H9 (cell line): ENCODE measurements at places on chromosomes 5 and 9. TPM values are rescaled to one million over a fixed set of nuclear protein-coding genes. Genes with fewer than 3 reads are reported as not detected.

GRCh38 chr9:137012694-137013570 lies 15.1 kb downstream of the ABCA2 start:
- no peaks in the 10 kb centered on the region for H3K27me3 ChIP-seq
- no peak overlapping the region for H3K4me3 ChIP-seq
- H3K36me3 ChIP-seq = peaks cover 8% of the 10 kb centered on the region; the same call in 2 of the 3 replicates
- H3K4me1 ChIP-seq = no peaks in the 10 kb centered on the region
- DNase-seq = peak; percentile 75

GRCh38 chr5:80355686-80356085 lies 35.9 kb downstream of the SPZ1 start:
- no peak overlapping the region for H3K27ac ChIP-seq
- no peaks in the 10 kb centered on the region for H3K36me3 ChIP-seq
- H3K4me3 ChIP-seq = no peak overlapping the region
- no peaks in the 10 kb centered on the region for H3K27me3 ChIP-seq
- no peaks in the 10 kb centered on the region for H3K4me1 ChIP-seq

DNA sequence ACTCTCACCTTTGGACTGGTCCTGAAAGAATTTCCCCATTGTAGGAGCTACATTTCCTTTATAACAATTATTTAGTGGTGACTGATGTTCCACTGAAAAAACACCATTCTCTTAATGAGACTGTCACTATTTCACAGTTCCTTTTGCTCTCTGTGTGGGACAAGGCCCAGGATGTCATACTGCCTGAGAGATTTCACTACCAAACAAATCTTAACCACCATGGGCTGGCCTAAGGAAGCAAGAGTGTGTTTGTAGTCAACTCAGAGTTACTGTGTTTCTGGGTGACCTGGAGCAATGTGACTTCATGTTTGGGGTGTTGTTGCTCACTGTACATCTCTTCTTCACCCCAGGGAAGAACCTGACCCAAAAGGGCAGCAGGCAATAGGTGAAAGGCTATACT lies 50.1 kb upstream of the ZNF608 start:
- no peak overlapping the region for H3K27ac ChIP-seq
- H3K27me3 ChIP-seq = no peaks in the 10 kb centered on the region
- DNase-seq = no peak

GRCh38 chr5:36346896-36347690 lies 45.4 kb upstream of the RANBP3L start:
- no peaks in the 10 kb centered on the region for H3K27me3 ChIP-seq
- no peak for DNase-seq
- no peaks in the 10 kb centered on the region for H3K4me1 ChIP-seq
- H3K27ac ChIP-seq = no peak overlapping the region

GRCh38 chr9:82101475-82101874 lies 112.9 kb downstream of the SPATA31D1 start:
- no peaks in the 10 kb centered on the region for H3K4me1 ChIP-seq
- H3K27ac ChIP-seq = no peak overlapping the region
- H3K4me3 ChIP-seq = no peak overlapping the region
- peaks cover 19% of the 10 kb centered on the region for H3K36me3 ChIP-seq
- DNase-seq = no peak
- no peaks in the 10 kb centered on the region for H3K27me3 ChIP-seq

GRCh38 chr5:25744908-25745307 lies 1100.1 kb upstream of the CDH10 start:
- no peak overlapping the region for H3K4me3 ChIP-seq
- H3K27me3 ChIP-seq = no peaks in the 10 kb centered on the region
- no peak overlapping the region for H3K27ac ChIP-seq

DNA sequence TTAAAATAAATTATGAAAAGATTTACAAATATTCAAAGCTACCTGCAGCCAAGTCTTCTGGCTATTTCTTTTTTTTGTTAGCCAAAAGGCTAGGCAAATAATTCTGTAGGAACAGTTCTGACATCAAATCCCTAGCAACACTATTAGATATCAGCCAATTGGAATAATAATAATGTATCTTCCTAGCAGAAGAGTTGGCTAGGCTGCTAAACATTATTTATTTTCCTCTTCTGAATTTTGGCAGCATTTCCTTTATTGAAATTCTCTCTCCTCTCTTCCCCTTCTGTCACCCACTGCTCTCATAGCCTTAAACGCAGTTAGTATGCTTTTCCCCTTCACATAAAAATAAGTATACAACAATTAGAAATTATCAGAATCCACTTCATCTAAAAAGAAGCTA lies 42.6 kb downstream of the ZDHHC21 start:
- no peak for DNase-seq
- H3K27ac ChIP-seq = no peak overlapping the region
- no peaks in the 10 kb centered on the region for H3K4me1 ChIP-seq
- H3K27me3 ChIP-seq = no peaks in the 10 kb centered on the region

DNA sequence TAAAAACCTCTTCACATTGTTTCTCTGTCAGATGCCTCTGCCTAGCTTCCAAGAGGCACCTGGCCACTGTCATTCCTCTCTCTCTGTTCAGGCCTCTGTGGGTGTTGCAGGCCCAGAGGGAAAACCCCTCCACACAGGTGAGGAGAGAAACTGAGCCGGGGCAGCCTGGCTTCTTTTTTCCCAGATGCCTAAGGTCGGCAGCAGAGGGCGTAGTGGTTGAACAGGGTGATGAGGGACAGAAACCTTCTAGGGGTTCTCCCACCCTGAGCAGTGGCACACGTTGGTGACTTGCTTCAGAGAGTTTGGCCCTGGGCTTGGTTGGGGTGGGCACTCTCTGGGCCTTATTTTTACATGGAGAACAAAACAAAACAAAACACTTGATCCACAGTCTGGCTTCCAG lies 12.2 kb downstream of the IL9 start:
- peaks cover 2% of the 10 kb centered on the region; the same call in 1 of the 2 replicates for H3K27me3 ChIP-seq
- H3K4me1 ChIP-seq = no peaks in the 10 kb centered on the region; the same call in 1 of the 2 replicates
- no peaks in the 10 kb centered on the region for H3K36me3 ChIP-seq
- no peak overlapping the region for H3K27ac ChIP-seq

The C9orf153 gene
- 0.17 TPM in 1 of 2 replicates, not detected in the other for total RNA-seq

The PCDHB11 gene
- total RNA-seq = 1.9 and 2.0 TPM in 2 replicates

The SLC36A2 gene
- total RNA-seq = 0.07 and 0.15 TPM in 2 replicates

The CA9 gene
- 0.94 and 1.9 TPM in 2 replicates for total RNA-seq

The KCTD16 gene
- total RNA-seq = 0.09 and 0.11 TPM in 2 replicates
